Hematopoietic multipotent progenitor cell treated with erythropoietin and hydrocortisone succinate and interleukin-3 and kit ligand, for 17 days (in vitro differentiated cells): ENCODE measurements at places on chromosomes 12 and 14.

GRCh38 chr14:53963320-53964227, 6.9 kb upstream of the BMP4 start:
- DNase-seq: no peak

DNA sequence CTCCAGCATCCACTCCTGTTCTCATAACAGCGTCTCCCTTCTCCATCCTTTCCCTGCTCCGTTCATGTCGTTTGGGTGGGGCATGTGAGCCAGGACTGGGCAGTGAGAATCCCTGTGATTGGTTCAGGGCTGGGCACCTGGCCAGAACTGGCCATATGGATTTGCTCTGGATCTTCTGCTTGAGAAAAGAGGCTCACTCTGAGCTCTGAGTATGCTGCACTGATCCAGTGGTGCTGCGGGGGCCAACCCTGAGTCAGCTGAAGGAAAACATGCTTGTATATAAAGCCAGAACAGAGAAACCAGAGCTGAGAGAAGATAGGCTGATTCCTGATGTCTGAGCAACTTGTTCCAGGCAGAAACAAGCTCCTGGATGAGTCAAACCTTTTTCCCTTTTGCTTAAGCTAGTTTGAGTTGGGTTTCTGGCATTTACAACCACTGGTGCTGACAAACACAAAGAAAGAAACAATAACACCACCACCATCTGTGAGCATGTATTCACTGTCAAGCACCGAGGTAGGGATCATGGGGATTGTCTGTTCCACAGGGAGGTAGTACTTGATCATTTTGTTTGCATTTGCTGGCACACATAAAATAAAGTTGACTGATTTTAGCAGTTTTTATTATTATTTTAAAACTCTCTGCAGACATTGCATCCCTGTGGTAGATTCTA, 14.0 kb upstream of the HPD start:
- DNase-seq: peak; percentile 40

GRCh38 chr12:101707131-101707782, 9.8 kb downstream of the CHPT1 start:
- peak; percentile 31 for DNase-seq

- peak; percentile 35 for DNase-seq
Measured at GRCh38 chr14:103871596-103872480, 24.5 kb upstream of the PPP1R13B start.

DNA sequence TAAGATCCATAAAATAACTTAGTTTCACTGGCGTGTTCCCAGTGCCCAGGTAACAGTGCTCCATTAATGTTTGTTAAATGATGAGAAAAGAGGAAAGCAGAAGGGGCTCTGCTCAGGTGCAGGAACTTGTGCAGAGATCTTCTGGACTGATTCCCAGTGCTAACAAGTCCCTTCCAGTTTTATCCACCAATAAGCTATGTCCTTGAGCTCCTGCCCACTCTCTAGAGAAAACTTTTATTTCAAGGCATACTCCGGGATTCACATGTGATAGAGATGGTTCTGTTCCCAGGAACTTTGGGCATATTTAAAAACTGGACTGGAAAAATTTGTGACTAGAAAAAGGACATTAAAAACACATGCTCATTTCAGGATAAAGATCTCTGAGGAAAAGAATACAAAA, 1.9 kb downstream of the GYS2 start:
- DNase-seq: no peak

DNA sequence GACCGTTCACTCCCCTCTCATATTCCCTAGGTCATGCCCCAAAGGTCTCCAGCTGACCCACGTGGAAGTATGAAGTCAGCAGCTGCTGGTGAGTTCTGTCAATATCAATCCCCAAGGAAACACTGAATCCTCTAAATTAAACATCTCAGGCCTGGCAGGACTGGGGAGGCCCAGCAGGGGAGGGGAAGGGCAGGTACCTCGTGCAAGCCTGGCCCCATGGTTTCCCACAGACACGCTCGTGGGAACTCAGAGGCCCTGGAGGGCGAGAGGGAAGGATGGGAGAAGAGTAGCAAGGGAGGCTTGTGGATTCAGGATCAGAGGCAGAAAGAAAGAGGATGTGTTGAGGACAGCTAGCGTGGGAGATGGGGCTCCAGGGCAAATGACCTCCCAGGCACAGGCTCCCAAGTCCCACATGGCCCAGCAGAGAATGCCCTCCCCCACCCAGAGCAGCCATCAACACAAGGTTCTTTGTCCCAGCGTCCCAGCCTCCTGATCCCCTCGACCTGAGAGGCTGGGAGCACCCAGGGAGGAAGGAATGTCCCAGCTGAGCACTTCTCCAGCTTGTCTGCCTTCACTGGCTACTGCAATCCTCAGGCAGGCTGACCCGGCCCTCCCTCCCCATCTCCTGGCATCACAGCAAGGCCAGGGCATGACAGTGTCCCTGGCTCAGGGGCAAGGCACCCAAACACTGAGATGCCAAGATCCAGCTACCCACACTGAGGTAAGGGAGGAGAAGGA, 20.1 kb upstream of the RPLP0 start:
- no peak for DNase-seq

DNA sequence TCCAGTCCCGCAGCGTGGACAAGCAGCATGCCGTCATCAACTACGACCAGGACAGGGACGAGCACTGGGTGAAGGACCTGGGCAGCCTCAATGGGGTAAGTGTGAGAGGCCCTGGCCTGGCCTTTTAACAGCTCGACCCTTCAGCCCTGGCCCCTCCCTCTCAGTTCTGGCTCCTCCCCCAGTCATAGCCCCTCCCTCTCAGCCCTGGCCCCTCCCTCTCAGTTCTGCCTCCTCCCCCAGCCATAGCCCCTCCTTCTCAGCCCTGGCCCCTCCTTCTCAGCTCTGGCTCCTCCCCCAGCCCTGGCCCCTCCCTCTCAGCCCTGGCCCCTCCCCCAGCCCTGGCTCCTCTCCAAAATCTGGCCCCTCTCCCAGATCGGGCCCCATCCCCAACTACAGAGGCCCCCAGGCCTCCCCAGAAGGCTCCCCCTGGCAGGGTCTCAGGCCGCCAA, 11.2 kb downstream of the CEP170B start:
- no peak for DNase-seq

DNA sequence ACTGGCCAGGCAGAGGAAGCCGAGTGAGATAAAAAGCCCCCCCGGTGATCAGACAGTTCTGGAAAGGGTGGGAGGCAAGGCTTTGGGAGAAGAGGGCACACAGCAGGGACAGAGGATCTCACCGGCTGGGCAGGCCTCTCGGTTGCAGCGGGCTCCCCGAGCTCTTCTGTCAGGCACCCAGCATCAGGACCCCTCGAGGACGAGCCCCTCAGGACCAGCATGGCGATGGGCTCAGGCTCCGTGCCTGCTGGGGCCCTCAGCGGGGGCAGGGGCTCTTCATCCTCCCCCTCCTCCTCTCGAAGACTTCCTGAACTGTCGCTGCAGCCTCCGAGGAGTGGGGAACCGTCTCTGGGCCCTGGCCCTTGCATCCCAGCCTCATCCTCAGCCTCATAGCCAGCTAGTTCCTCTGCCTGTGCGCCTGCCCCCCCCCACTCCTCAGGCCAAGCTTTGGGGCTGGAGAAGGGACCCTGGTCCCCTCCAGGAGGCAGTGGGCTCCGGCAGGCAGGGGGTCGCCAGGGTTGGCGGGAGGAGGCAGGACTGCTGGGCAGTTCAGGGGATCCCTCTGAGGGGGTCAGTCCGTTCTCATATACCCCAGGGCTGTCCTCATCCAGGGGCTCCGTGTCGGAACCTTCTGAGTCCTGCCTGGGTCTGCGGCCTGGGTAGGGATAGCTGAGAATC, 3.4 kb upstream of the AP1G2 start:
- DNase-seq: no peak

GRCh38 chr12:8078398-8078797, 3.7 kb upstream of the NECAP1 start:
- DNase-seq: no peak

DNA sequence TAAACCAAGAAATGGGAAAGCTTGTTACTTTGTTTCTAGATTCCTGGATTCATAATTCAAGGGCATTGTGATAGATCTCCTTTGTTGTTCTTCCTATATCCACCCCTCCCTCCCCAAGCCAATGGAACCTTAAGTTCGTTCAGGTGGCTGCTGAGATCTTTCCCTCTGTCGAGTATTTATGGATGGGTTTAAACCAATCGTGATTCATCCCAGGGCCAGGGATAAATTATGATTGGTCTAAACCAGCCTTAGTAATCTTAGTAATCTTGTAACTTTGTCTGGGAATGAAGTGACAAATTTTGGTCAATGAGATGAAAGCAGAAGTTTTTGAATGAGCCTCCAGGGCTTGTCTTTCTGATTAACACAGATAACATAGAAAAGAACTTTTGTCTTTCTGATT, 56.1 kb upstream of the PCED1B start:
- DNase-seq: no peak

DNA sequence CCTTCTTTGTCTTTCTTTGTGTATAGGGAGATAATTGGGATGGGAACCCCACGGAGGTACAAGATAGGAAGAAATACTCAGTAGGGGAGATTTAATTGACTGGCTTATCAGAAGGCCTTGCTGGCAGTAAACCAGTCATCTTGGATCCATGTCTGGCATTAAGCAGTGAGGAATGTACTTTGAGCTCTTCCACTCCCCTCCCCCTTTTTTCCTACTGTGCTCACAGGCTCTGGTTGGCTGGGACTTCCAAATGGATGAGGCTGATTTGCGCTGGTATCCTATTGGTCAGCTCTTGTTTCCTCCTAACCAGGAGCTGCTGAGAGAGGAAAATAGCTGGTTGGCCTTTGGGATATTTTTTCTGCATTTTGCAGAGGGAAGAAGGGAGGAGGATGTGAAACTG, 24.7 kb downstream of the NGDN start:
- DNase-seq: no peak

DNA sequence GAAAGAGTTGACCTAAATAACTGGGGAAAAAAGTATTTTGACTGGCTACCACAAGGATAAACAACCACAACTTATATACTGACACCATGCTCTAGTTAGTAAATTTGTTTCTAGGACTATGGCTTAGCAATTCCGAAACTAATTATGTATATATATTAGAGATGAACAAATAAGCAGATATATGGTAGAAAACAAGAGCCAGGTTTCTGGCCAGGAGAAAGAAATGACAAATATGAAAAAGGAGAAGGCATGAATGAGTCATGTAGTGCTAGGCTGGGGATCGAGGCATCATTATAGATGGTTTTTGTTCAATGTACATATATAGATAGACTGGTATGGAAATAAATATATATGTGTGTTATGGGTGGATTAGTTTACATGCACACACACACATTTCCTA, 5.5 kb upstream of the LRRC74A start:
- DNase-seq: no peak

DNA sequence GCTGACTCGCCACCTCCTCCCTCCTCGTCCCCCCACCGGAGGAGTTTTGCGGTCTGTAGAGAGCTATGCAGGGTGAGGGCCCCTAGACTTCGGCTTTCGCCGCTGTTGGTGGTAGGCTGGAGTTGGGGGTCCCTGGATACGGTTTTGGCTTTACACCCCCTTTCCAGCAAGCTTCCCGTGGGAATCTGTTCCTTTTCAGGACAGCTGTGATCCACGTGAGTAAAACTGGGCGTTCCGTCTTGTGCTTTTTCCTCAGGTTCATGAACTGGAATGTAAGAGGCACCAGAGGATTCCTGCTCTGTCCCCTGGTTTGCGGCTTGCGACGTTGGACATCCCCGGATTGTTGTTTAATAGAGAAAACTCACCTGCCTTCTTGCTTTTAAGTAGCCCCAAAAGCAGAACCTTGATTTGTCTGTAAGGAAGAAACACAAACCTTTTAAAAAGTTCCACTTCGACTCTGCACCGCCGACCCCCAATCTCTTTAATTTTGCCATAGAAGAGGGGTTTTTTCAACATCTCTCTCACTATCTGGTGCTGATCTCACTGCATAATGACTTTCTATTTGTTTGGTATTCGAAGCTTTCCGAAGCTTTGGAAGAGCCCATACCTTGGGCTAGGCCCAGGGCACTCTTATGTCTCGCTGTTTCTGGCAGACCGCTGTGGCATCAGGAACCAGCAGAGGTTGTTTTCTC, 490 bp downstream of the PRORP start:
- DNase-seq: peak; percentile 18

DNA sequence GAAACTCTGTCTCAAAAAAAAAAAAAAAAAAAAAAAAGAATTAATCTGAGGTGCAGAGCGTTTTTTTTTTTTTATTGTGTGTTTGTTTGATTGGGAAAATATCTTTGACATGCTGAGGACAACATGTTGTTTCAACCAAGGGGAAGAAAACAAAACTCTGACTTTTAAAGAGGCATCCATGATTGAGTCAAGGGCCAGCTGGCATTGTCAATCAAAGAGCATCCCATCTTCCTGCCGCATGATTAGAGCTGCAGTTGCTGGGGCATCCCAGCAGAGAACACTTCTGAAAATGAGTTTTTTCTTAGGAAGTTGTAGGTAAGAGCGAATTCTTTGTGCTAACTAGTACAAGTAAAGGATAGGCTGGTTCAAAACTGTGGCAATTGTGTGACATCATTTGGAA, 200.9 kb upstream of the DAAM1 start:
- no peak for DNase-seq

DNA sequence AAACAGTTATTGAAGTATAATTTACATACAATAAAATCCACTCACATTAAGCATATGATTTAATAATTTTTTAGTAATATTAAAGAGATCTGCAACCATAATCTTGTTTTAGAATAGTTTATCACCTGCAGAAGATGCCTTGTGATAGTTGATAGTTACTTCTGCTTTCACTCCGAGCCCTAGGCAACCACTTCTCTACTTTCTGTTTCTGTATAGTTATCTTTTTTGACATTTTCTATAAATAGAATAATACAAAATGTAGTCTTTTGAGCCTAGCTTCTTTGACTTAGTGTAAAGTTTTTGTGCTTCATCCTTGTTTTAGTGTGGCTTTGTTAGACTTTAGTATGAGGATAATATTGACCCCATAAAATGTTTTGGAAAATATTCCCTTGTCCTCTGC, 111.0 kb downstream of the MNAT1 start:
- no peak for DNase-seq

GRCh38 chr12:16454481-16454880, 107.0 kb downstream of the MGST1 start:
- DNase-seq: no peak

- DNase-seq: peak; percentile 76
Measured at GRCh38 chr12:98653866-98654493, 8.9 kb downstream of the APAF1 start.

- DNase-seq: no peak
Measured at GRCh38 chr14:69919815-69920214, 40.6 kb downstream of the SMOC1 start.

DNA sequence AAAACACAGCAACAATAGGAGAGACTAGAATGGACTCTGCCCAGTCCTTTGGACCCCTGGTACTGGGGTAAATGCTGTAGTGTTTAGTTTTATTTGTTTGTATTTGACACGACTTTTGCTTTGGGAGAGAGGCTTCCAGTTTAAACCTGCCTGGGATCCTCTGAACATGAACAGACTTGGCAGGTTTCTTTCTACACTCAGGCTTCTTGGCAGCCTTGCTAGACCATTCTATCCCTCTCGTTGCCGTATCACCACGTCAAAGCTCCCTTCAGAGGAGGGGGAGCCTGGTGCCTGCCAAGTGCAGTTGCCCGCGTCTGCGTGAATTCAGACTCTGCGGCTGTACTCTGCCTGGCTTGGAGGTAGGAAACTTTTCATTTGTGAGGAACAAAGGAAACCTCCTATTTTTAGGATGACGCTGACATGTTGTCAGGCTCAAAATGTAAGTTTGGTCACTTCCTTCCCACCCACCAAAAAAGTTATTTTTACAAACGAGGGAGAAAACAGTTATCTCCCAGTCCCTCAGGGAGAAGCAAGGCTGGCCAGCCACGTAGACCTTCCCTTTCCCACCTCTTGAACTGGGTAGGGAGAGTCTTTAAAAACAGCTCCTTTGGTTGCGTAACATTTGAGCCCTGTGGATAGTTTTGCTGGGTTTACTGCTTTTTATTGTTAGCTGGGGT, 25.9 kb downstream of the CD9 start:
- no peak for DNase-seq

- no peak for DNase-seq
Measured at GRCh38 chr12:27851311-27851710, 71.3 kb upstream of the MANSC4 start.
